SK-MEL-5 (cell line): ENCODE measurements at places on chromosomes 12 and 14. TPM values are rescaled to one million over a fixed set of nuclear protein-coding genes. Genes with fewer than 3 reads are reported as not detected.

DNA sequence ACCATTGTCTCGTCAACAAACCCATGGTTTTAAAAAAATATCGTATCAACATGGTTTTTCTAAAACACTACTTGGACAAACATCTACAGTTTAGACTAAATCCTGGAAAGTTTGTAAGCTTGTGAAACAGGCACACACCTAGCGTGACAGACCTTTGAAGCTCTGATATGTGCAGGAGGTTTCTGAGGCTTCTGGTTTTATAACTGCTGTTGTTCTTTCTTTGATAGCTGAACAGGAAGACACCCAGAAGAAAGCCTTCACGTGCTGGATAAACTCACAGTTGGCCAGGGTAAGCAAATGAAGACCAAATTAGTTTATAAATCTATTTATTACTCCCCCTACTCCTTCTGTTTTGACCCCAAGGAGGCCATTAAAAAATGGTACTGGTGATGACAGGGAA is 87.6 kb downstream of the SYNE2 start:
- DNase-seq = no peak

DNA sequence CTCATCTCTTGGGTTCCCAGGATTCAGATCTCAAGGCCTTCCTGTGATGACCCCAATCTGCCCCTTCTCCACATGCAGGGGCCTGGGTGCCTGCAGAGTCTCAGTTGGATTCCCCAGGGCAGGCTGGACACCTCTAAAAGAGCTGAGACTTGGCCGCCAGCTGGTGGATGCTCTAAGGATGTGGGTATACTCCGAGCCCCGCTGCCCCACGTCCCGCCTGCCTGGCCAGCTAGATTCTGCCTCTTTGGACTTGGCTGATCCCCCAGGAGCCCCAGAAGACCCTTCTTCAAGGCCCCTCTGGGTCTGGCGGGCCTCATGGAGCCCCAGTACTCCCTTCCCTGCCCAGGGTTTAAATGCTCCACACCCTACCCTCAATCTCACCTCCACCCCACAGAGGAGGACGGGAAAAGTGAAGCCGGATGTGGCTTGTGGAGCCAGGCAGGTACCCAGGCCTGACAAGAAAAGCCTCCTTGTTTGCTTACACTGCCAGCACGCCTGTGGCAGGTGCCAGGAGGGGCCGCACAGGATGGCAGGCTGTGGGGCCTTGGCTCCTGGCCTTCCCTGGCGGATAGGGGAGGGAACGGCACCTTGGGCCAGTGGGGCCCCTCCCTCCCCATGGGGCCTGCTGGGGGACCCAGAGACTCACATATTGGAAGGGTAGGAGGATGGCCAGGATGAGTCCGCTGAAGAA is 15.1 kb downstream of the FAIM2 start:
- DNase-seq = no peak

GRCh38 chr14:79586989-79587598 is 624.2 kb downstream of the DIO2 start:
- DNase-seq = no peak

GRCh38 chr14:76786601-76787000 is 25.3 kb downstream of the VASH1 start:
- DNase-seq = no peak

The LMBR1L gene
- 20.6 and 21.7 TPM in 2 replicates for total RNA-seq

The BCL7A gene
- total RNA-seq = 11.7 and 14.4 TPM in 2 replicates

GRCh38 chr12:11089246-11089645 is 2.9 kb downstream of the TAS2R43 start:
- DNase-seq = no peak

- peak; percentile 28 for DNase-seq
Measured at GRCh38 chr14:50999726-51000125, 55.4 kb upstream of the PYGL start.

DNA sequence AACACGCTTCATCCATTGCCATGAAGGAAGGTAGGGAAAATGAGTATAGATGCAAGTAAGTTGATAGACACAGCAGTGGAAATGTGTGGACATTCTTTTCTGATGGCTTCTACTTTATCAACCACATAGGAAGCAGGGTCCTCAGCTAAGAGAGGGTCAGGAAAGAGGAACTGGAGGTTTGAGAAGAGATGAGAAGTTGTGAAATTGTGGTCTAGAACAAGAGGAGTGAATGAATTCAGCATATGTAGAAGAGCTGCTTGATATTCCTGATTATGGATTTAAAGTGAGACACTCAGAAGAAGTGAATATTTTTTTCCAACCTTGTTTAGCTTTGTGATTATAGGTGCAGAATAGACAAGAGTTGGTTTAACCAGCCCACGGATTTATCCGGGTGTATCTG is 128.5 kb downstream of the SLC15A5 start:
- DNase-seq = no peak

GRCh38 chr14:32784405-32784804 is 154.3 kb upstream of the NPAS3 start:
- no peak for DNase-seq

DNA sequence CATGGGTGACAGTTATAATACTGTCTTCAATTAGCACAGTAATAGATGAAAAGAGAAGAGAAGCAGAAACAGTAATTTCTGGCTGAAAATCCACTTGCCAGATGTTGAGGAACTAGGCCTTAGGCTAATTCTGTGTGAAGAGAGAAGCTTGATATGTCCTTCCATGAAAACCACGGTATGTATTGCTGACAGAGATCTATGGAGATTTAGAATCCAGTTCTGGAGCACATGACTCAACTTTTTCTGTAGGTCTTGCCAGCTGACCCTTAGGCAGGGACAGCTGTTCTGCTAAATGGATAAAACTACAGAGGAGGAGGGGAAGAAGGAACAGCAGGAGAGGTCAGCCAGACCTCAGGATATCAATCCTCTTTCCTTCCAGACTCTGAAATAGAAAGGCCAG is 211.5 kb downstream of the PRKD1 start:
- peak; percentile 94 for DNase-seq

- no peak for DNase-seq
Measured at GRCh38 chr14:99603471-99604277, at the start of gene CCDC85C. Gene CCDC85C (minus strand): TSS chr14:99604207. CDS start chr14:99603959, 248 bp downstream.
